ENCODE measurements at places on chromosomes 2 and 18. TPM values are rescaled to one million over a fixed set of nuclear protein-coding genes. Genes with fewer than 3 reads are reported as not detected.

The NEU4 gene
- polyA plus RNA-seq = not detected

The CCDC141 gene
- polyA plus RNA-seq = 6.1 TPM

The KLF7 gene
- 5.8 TPM for polyA plus RNA-seq

The FAM110C gene
- 2.0 TPM for polyA plus RNA-seq

All from Purkinje cell (primary cell).